Smooth muscle cell of the brain vasculature (primary cell): ENCODE measurements at places on chromosomes 11 and 22.

DNA sequence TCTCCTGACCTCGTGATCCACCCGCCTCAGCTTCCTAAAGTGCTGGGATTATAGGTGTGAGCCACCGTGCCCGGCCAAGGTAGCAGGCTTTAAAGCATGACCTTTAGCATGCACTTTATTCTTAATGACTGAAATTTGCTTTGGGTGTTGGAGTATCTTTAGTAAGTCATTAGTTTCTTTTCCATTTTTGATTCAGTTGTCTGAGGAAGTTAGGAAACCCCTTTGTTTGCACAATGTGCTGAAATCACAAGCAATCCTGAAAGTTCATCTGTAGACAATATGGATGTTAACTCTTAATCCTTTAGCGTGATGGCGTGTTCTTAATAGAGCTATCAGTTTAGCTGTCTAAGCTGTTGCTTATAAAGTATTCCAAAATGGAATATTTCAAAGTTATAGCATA, 16.8 kb downstream of the SDHD start:
- DNase-seq, result no peak

- no peak for DNase-seq
Observed at GRCh38 chr11:1449490-1450243, 36.9 kb downstream of the MOB2 start.

- DNase-seq, result no peak
Observed at GRCh38 chr11:43997022-43997660, 50.6 kb upstream of the ACCSL start.

GRCh38 chr11:117166491-117166890, 12.1 kb upstream of the SIDT2 start:
- no peak for DNase-seq

DNA sequence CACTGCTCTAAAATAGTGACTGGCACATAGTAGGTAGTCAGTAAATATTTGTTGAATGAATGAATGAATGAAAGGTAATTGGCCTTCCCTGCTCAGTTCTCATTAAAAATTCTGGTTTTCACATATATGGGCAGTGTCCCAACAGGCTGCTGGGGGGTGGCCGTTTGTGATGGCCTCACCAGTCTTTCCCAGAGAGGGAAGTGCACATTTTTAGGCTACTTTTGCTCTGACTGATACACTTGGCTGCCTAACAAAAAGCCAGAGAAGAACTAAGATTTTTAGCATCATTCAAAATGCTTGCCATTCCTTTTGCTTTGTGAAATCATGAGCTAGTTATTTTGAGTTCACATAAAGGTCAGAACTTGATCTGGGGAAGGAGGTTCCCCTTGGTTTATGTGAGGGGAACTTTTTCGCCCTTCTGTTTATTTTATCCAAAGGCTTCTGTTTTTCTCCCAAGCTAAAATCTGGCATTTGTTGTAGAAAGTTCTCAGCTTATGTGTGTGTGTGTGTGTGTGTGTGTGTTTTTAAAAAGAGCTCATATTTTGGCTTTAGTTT, 83.1 kb downstream of the PTPRJ start:
- DNase-seq, result peak; percentile 87

DNA sequence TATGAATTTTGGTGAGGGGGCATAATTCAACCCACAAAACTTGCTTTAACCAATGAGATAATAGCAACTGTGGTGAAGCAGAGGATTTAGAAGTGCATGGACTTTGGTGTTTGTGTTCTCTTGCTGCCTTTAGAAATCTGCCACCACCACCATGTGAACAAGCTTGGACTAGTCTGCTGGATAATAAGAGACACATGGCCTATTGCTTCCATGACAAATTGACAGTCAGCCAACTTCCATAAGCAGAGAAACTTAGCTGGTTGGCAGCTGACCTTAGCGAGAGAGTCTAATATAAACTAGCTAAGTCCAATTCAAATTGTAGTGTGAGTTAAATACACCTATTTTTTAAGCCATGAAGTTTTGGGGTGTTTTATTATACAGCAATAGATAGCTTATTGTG, 482.1 kb upstream of the ANO5 start:
- no peak for DNase-seq

DNA sequence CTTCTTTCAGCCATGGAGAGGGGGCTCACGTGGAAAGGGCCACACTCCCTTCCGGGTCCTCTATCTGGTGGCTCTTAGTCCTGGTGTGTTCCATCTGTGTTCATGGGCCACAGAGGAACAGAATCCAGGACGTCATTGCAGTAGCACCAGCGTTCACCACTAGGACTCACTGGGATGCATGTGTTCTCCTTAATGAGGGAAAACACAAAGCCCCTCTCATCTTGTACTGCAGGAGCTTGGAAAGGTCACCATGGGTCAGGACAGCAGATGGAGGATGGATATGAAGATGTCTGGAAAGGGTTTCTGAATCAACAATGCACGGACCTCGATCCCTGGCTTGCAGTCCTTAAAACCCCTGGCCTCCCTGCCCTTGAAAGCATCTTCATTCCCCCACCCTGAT, 113.8 kb upstream of the THY1 start:
- no peak for DNase-seq

DNA sequence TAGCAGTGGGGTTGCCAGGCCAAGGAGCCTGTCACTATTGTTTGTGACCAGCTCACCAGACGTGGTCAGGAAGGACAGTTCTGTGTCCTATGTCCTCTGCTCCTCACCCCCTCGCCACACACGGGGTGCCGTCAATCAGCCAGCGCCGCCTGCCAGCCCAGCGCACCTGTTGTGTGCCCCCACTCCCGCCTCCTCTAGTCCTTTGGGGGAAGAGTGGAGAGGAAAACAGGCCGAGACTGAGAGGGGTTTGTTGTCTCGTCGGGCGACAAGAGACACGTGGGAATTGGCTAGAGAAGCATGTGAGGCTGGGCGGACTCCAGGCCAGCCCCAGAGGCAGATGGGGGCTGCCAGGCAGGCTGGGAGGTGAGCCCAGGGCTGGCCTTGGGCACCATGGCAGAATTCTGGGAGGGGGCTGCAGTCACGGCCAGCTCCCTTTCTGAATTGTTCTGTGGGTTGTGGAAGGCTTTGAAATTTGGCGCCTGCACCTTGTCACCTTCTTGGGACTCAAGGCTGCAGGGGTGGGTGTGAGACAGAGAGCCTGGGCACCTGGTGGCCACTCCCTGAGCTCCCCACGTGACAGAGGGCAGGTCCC, 3.1 kb upstream of the KCNQ1OT1 start:
- no peak for DNase-seq

GRCh38 chr11:74169738-74170458, 904 bp downstream of the C2CD3 start:
- no peak for DNase-seq

- no peak for DNase-seq
Observed at GRCh38 chr11:61694602-61694939, 14.4 kb downstream of the DAGLA start.

GRCh38 chr11:70322666-70323065, 52.2 kb downstream of the PPFIA1 start:
- DNase-seq, result no peak

GRCh38 chr22:35564975-35565867, 24.6 kb downstream of the RASD2 start:
- peak; percentile 77 for DNase-seq

DNA sequence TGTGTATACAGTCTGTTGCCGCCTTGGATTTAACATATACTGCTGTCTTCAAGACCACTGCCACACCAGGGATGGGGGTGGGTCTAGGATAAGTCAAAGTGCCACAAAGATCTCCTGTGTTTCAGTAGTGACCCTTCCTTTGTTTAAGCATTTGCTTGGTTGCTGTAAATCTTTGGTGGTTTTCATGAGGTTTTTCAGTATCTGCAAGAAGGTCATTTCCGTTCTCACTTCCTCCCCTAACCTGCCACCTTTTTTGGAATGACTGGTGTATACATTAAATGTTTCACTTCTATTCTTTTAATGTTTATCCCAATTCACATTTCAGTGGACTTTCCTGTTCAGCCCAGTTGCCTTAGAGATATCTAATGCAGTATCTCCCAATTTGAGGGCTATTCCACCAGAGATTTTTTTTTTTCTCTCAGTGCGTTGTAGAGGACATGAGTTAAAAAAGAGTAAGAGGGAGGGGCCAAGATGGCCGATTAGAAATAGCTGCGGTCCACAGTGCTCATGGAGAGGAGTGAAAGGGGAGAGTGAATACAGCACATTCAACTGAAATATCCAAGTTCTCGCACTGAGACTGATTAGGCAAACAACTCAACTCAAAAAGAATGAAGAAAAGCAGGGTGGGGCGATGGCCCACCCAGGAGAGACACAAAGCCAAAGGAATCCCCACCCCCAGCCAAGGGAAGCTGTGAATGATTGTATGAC, 43.2 kb downstream of the USP47 start:
- no peak for DNase-seq

GRCh38 chr11:124978316-124978715, 24.3 kb downstream of the CCDC15 start:
- no peak for DNase-seq

DNA sequence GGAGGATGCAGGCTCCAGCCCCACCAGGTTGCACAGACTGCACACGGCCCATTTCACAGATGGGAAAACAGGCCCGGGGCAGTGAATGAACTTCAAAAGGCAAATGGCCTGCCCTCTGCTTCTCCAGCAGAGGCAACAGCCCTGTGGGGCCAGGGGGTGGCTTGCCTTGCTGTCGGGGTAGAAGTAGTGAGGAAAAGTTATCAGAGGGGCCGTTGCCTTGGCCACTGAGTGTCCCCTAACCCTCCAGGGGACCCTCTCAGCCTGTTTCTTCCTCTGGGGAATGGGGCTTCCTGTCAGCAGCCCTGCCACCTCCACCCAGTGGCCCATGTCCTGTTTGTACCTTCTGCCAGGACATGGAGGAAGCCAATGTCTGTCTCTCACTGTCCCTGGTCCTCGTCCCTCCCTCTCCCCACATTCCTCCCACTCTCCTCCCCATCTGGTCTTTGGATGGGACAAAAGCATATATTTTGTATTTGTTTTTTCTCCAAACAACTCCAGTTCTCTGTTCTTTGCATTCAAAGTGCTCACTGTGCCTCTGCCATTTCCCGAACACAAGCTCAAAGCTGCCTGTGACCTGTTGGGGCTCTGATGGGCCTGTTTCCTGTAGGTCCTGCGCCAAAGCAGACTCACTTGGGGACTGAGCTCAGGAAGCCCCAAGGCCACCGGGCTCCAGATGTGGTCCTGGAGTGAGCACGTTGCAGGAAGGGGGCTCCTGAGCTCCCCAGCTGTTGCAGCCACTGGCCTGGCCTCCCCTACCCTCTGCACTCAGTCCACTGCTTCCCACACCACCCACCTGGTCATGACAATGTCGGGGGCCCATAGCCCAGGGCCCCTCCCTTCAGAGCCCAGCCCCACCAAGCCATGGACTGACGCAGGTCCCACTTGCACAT, 9.5 kb downstream of the MAP4K2 start:
- no peak for DNase-seq

DNA sequence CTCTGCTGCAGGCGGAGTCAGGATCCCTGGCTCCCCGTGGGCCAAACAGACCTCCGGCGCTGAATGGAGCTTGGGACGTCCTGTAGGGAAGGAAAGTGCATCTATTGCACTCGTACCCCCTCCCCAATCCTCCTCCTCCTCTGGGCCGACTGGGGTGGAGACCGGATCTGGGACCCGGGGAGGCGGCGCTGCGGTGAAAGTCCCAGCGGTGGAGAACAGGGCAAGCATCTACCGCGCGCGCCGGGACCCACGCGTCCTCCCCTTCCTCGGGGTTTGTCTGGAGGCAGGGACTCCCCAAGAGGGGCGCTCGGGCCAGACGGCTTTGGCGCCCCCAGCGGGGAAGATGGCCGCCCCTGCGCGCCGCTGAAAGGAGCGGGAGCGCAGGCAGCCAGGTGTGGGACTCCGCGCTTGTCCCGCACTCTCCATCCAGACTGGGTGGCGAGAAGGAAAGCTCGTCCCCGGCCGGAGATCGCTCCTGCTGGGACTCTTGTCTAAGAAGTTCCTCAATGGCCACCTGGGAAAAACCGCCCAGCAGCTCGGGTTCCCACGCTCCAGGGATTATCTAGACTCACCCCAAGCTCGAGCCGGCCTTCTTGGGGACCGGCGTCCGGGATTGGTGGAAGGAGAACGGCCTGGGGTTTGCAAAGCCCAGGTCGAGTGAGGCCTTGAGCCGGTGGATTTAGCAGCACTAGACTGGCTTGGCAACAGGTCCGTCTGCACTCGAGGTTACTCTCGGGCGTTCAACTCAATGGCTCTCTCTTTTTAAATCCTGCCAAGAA, 718 bp downstream of the FADS2 start:
- no peak for DNase-seq

DNA sequence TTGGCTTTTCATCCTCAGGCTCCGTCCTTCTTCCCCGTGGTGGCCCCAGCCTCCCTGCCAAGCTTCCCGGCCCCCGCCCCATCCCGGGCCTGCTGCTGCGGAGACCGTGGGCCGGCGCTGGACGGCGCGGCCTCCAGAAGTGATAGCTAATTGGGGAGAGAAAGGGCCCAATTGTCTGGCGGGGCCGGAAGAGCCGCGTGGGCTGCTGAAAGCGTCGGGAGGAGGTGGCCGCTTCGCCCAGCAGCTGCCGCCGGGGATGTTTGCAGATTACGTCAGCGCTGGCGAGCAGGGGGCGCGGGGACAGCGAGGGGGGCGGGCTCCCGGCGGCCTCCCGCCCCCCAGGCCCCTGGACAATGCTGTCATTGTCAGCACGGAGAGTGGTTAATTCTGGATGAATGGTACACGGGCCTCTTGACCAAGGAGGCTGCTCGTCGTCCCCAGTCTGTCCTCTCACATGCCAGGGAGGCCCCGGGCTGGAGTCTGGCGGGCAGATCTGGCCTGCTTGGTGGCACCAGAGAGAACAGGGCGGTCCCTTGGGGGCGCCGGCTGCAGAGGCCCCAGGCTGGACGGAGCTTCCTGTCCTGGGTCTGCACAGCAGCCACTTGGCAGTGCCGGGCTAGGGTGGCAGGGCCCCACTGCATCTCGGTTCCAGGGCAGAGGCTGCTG, 1.6 kb downstream of the SMIM38 start:
- no peak for DNase-seq

- no peak for DNase-seq
Observed at GRCh38 chr11:124892146-124892545, 5.5 kb downstream of the ROBO4 start.

DNA sequence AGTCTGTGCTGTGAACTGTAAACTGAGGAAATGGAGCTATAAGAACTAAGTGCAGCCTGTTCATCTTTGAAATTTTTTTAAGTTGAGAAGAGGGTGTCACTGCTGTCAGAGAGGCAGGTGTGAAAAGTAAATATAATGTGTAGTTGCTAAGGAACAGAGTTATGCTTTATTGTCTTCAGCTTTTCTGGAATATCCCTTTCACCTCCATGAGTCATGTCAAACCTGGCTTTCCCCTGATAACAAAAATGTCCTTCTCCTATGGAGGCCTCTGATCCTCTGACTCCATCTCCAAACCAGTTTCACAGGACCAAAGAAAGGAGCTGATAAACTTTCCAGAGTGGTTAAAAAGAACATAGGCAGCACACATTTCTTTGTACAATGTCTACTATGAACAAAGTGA, 12.8 kb upstream of the MUC15 start:
- DNase-seq, result no peak
